ENCODE measurements at places on chromosomes 16 and 17. TPM values are rescaled to one million over a fixed set of nuclear protein-coding genes. Genes with fewer than 3 reads are reported as not detected.

The CHST4 gene
- total RNA-seq: 0.11 TPM

The KRTAP4-3 gene
- total RNA-seq: not detected

The ZNF785 gene
- total RNA-seq: 3.9 TPM

The USB1 gene
- total RNA-seq: 44.8 TPM

The CAPN15 gene
- 46.9 TPM for total RNA-seq

The NPIPA3 gene
- total RNA-seq: 4.0 TPM

The CDRT15L2 gene
- not detected for total RNA-seq

The PYCARD gene
- 105 TPM for total RNA-seq

The RCVRN gene
- not detected for total RNA-seq

The ALDH3A1 gene
- total RNA-seq: 1.0 TPM

The DOC2B gene
- total RNA-seq: not detected

The HAP1 gene
- total RNA-seq: 0.82 TPM

The ZNF598 gene
- 67.3 TPM for total RNA-seq

The CDH5 gene
- total RNA-seq: not detected

The MYH11 gene
- not detected for total RNA-seq

The CMTM2 gene
- total RNA-seq: not detected

The KRT40 gene
- total RNA-seq: not detected

The SRCIN1 gene
- 0.25 TPM for total RNA-seq

The CES5A gene
- total RNA-seq: not detected

The ACAP1 gene
- 7.6 TPM for total RNA-seq

The CACNG5 gene
- not detected for total RNA-seq

The KCNH6 gene
- not detected for total RNA-seq

The SOX15 gene
- 176 TPM for total RNA-seq

The PRR35 gene
- total RNA-seq: not detected

The NOD2 gene
- 1.1 TPM for total RNA-seq

The LDHD gene
- total RNA-seq: 0.48 TPM

The CRHR1 gene
- not detected for total RNA-seq

The SLX1B gene
- total RNA-seq: 26.3 TPM

The CHD9NB gene
- total RNA-seq: 0.67 TPM

The CTF1 gene
- 0.95 TPM for total RNA-seq

The TP53TG3F gene
- not detected for total RNA-seq

The ATP2A1 gene
- total RNA-seq: 0.21 TPM

The ELP5 gene
- 63.6 TPM for total RNA-seq

The MFSD6L gene
- not detected for total RNA-seq

The SPATA32 gene
- not detected for total RNA-seq

The ACE gene
- 0.17 TPM for total RNA-seq

The PLD6 gene
- 2.2 TPM for total RNA-seq

The TRPV3 gene
- 7.7 TPM for total RNA-seq

The SEZ6L2 gene
- total RNA-seq: 2.6 TPM

The KRTAP17-1 gene
- not detected for total RNA-seq

The MT1F gene
- 5.2 TPM for total RNA-seq

The KRTAP9-8 gene
- not detected for total RNA-seq

The CCDC92B gene
- total RNA-seq: 0.07 TPM

The CCL13 gene
- not detected for total RNA-seq

The TPSD1 gene
- total RNA-seq: not detected

The PIK3R6 gene
- not detected for total RNA-seq

The TLK2 gene
- total RNA-seq: 32.6 TPM

The KLHDC4 gene
- 17.2 TPM for total RNA-seq

The SLC38A8 gene
- not detected for total RNA-seq

All from foreskin keratinocyte (primary cell).